Ovary (tissue), 10 donors: ENCODE measurements at places on chromosomes 1 and 21. TPM values are rescaled to one million over a fixed set of nuclear protein-coding genes. Genes with fewer than 3 reads are reported as not detected.

DNA sequence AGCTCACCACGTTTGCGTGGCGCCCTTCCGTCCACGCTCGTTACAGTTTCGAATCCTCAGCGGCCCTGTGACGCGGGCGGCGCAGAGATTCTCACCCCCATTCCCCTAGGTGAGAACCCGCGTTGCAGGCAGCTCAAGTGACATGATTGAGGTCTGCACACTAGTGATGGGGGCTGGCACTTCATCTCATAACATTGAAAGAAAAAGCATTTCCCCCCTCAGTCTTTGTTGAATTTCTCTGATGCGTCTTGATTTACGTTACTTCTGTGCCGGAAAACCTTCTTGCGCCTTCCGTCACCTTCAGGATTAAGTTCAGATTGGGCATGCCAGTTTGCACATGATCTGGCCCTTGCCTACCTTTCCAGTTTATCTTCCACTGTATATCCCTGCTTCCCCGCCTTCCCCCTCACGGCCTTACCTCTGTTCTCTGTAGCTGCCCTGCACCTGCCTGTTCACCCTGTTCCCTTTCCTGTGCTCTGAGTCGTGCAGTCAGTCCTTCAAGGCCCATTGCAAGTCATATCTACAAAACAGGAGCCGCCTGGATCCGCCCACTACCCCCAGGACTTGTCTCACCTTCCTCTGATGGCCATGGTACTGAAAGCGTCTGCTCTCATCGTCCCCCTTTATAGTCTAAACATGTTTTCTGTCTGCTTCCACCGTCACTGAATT is 1.1 kb downstream of the CTPS1 start:
- DNase-seq: no peak

- no peak for DNase-seq
Observed at GRCh38 chr1:201310986-201311355, 27.7 kb downstream of the PKP1 start.

The NBPF3 gene
- 7.8 TPM for total RNA-seq

The KRTAP10-8 gene
- not detected for total RNA-seq

The BTBD19 gene
- 15.0 TPM for total RNA-seq

The NPL gene
- total RNA-seq: 2.5 TPM
